Lower leg skin (tissue), 4 donors: ENCODE measurements at places on chromosomes 5 and 9. TPM values are rescaled to one million over a fixed set of nuclear protein-coding genes. Genes with fewer than 3 reads are reported as not detected.

DNA sequence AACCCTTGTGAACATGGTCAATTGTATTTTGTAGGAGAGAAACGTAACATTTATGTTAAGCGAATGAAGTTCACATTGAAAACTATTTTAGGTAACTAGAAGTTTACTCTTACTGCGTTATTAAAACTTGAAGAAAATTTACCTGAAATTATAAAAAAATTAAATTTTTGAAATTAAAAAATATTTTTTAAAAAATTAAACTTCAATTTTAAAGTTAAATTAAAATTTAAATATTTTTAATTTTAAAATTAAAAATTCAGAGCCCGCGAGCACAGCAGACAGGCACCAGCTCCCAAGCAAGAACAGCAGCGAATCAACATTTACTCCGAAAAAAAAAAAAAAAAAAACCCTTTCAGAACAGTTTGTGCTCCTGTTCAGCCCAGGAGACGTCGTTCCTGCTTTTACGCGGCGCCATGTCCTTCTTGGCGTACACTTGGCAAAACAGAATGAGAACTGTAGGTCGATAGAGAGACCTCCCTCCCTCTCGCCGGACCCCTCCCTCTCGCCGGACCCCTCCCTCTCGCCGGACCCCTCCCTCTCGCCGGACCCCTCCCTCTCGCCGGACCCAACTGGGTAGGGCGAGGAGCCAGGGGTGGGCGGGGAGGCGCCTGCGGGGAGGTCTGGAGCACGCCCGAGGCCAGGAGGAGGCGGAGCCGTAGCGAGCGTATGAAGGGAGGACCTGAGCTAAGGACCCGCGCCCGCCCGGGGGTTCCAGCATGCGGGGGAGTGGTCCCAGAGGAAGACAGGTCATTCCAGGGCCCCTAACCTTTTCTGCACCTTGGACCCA is 235.8 kb downstream of the ROR2 start:
- no peak for DNase-seq

The SLC6A3 gene
- total RNA-seq = not detected

The TAF9 gene
- 33.0 TPM for total RNA-seq

DNA sequence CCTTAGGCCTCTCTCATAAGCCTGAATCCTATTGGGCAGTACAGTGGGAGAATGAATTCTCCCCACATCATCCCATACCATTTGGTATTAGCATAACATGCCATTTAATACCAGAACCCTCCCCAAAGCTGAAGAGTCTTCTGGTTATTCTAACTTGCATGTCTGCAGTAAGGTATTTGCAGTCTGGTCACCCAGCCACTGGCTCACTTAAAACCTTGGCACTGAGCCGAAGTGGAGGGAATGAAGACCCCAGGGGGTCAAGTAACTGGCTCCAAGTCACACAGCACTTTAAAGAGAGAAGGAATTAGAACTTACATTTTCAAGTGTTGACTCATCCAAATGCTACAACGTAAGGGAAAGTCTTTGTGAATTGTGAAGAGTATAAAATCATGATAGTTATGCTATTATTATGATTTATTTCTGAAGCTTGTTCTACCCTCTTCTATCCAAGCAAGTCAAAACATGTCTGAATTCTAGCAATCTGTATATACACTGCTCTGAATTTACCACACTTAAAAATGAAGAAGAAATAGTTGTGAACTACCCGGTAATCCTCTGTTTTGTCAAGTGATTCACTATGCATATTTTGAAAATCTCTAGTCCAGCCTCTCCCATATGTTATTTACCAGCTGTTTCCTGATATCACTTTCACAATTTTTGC is 28.5 kb downstream of the GLRA1 start:
- DNase-seq = no peak

- DNase-seq = no peak
Observed at GRCh38 chr5:73417303-73418034, 31.1 kb downstream of the FOXD1 start.

GRCh38 chr5:113169720-113170119 is 193.1 kb downstream of the DCP2 start:
- no peak for DNase-seq

DNA sequence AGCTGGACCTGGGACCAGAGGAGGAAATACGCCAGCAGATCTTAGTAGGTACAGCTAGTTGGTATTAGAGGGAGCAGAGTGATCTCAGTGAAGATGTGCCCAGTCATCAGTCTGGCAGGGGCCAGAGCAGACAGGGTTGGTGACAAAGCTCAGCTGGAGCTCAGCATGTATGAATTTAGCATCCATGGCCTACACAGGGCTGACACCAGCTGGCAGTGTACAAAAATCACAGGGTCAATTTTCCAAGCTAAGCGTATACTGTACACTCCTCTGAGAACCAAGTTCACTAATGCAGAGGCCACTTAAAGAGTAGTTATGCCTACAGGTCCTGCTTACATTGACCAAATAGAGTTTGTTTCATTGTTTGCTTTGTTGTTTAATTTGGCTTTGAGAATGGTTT is 146.6 kb downstream of the SLC24A2 start:
- DNase-seq = no peak
